ENCODE measurements at places on chromosomes 1 and 21.
A peak's percentile ranks its signal among the peaks of the same experiment; 100 is the strongest.

GRCh38 chr1:19564366-19564765, 79.0 kb upstream of the CAPZB start:
- no peak for DNase-seq

DNA sequence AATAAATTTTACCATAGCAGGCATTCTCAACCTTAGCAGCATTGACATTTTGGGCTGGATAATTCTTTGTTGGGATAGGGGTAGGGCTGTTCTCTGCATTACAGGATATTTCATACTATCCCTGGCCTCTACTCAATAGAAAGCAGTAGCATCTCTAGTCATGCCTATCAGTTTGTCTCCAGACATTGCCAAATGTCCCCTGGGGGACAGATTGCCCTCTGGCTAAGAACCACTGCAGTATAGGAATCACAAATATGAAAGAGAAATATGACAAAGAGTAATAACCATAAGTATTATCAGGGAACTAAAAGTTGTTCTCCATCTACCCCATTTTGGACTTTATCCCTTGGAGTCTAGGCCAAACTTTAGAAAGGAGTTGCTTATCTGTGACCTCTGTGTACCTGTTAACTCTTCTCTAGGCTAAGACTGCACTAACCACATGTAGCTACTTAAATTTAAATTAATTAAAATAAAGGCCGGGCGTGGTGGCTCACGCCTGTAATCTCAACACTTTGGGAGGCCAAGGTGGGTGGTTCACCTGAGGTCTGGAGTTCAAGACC, 76.1 kb downstream of the AGO3 start:
- DNase-seq: no peak

GRCh38 chr1:6148497-6149241, 31.5 kb downstream of the CHD5 start:
- no peak for DNase-seq

GRCh38 chr1:145786271-145786670, 37.6 kb downstream of the RNF115 start:
- no peak for DNase-seq

- peak; percentile 74 for DNase-seq
These were observed 81.1 kb downstream of the SIK1 start for GRCh38 chr21:43345746-43346409.

- DNase-seq: no peak
These were observed 512 bp downstream of the FBLIM1 start for GRCh38 chr1:15758953-15759661.

DNA sequence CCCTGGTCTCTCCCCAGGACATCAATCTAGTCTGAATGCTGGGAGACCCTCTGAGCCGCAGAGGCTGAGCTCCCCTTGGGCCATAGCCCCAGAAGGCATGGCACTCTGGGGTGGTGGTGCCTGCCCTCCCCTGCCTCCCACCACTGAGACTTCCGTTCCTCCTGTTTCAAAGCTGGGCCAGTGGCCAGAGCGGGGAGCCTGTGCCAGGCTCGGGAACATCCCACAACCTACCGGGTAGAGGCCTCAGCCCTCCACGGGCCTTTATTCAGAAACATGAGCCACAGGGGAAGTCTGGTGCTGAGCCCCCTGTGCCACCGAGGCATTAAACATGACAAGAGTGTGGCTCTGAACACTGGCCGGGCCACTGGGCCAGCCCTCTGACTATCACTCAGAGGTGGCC, 8.1 kb downstream of the CCDC24 start:
- DNase-seq: no peak

- DNase-seq: peak; percentile 26
These were observed 44.5 kb upstream of the CRNN start for GRCh38 chr1:152458384-152459185.

DNA sequence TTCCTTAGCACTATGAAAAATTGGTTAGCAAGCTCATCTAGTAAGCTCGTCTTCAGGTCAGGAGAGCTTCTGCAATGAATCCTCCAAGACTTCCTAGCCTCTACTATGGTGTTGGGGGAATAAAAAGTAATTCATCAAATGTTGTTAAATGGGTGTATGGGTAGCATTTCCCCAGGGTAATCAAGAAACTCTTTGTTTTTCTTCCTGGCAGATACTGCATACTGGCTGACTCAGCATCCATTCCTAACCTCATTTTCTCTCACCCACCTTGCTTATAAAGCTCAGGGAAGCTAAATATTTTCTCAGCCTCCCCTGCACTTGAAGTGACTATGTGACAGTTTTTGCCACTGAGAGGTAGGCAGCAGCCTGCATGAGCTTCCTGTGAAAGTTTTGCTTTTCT, 83.4 kb downstream of the MAB21L3 start:
- no peak for DNase-seq

DNA sequence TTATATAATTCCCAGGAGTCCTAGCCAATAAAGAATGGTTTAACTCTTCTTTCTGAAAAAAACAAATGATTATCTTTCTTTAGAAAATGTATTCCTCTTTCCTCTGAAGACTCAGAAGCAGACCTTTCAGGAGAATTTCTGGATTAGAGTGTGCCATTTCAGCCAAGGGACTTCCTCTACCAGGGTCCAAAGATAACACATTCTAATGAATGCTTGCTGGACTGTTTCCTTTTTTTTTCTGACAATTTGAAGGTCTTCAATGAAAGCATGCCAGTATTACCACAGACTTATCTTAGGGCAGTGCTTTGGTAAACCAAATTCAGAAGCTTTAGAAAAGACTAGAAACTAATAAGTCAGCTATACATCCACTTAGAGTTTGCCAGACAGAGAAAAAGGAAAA, 80.5 kb downstream of the RERE start:
- no peak for DNase-seq

DNA sequence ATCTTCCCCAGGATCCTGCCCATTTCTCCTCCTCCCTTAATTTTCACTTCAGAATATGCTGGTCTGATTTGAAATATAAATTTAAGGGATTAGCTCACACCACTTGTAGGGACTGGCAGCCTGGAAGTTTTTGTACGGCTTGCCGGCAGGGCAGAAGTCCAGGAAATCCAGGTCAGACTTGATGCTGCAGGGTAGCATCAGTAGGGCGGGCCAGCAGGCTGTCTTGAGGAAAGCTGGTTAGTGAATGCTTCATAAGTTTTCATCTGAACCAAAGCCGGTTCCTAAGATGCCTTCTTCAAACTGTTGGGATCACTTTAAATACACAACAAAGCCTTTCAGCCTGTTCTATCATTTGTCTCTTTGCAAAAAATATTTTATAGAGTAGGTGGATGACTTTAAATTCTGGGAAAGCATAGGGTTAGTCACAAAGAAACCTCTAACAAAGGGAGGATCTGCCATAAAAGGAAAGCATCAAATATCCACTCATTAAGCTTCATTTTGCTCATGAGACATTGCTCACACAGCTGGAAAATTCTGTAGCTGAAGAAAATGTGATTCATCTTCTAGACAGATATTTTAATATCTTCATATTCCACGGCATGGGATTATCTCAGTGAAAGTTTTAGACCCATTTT, 90.7 kb upstream of the GFI1 start:
- no peak for DNase-seq

DNA sequence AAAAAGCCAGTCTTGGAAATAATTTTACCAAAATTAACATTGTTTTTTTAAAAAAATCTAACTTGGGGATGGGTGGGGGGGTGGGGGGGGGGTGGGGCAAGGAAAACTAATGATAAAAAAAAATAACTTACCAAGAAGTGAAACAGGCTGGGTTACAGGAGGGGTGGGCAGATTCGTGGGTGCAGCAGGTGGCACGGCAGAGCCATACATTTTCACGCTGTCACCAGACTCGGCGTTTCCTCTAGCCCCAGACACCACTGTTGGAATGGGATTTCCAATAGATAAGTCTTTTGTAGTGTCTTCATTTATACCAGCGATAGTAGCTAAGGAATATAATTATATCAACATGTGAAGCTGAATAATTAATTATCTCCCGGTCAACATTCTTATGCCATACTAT, 25.4 kb downstream of the SOD1 start:
- no peak for DNase-seq

DNA sequence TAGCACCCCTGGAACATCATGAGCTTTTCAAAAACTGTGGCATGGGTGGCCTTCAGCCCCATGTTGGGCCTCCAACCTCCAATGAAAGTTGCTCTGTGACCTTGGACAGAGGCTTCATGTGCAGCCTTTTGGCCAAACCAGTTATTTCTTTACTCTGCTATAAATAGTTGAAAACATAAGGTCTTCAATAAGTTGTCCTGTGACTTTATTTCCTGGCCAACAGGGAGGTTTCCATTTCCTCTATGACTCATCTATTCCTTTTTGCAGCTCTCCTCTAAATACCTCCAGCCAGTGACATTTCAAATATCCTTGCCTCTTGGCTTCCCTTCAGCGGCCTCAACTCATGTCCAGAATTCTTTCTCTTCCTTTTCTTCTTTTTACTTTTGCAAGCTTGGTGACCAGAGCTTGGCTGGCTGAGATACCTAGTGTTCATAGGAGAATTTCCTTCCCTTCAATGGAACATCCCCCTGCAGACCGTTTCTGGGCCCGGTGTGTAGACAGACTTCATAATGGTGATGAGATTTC, 22.7 kb upstream of the TRIM67 start:
- peak; percentile 66 for DNase-seq

GRCh38 chr1:240804475-240804874, 192.5 kb upstream of the GREM2 start:
- DNase-seq: no peak

- DNase-seq: peak; percentile 84
These were observed at the start of gene S100A4 for GRCh38 chr1:153545067-153546055. Gene S100A4 (minus strand): TSS chr1:153545806. CDS start chr1:153544794, 1,012 bp downstream.

- no peak for DNase-seq
These were observed 2.9 kb upstream of the TSPAN2 start for GRCh38 chr1:115092175-115092574.

DNA sequence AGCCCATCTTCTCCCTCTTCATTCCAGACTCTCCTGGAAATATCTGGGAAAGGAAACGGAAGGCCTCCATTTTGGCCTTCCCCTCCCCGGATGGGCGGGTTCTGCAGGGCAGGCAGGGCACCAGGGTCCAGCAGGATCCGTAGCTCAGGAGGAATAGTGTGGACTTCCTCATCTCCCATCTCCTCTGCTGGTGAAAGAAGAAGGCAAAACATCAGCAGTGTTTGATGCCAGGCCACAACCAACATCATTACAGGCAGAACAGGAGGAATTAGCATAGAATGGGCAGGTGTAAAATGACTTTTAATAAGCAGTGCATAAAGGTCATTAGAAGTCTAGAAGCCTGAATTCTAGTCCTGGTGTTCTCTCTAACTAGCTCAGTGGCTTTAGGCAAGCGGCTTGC, 165.9 kb downstream of the TGFBR3 start:
- no peak for DNase-seq

- no peak for DNase-seq
These were observed 11.5 kb upstream of the ATP1B1 start for GRCh38 chr1:169094897-169095569.

DNA sequence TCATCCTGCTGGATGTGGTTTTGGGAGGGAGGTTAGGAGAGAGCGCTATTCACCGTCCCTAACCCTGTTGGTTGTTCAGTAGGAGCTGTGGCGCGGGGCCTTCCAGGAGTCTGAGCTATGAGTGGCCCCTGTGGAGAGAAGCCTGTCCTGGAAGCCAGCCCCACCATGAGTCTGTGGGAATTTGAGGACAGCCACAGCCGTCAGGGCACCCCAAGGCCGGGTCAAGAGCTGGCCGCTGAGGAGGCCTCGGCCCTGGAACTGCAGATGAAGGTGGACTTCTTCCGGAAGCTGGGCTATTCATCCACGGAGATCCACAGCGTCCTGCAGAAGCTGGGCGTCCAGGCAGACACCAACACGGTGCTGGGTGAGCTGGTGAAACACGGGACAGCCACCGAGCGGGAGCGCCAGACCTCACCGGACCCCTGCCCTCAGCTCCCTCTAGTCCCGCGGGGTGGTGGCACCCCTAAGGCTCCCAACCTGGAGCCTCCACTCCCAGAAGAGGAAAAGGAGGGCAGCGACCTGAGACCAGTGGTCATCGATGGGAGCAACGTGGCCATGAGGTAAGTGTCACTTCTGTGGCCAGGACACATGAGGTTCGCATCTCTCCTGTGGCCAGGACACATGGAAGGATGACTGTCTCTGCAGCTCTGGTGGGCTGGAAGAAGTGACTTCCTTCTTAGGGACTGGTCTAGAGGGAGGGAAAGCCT, 1.2 kb downstream of the ZC3H12A start:
- no peak for DNase-seq

DNA sequence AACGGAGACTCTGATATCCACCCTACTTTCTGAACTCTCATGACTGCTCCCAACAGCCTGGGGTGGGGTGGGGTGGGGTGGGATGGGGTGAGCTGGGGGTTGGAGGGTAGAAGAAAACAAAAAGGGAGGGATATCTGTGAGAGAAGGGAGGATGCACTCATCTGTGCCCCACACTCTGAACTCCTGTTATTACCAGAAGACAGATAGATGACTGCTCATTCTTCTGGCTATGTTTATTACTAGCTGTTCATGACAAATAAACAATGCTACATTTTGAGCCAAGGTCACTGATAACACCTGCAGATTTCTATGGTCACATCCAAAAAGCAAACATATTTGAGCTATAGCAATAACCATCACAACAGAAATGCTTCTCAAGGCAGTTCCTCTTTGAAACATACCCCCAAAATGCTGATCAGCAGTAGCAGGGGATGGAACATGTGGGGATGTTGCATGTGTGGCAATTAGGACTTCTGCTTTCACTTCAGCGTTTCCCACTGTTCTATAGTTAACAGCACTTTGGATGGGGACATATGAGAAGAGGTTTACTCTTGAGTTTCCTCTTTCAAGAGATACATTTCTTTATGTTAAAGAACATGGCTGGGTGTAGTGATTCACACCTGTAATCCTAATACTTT, 43.3 kb downstream of the GPR3 start:
- no peak for DNase-seq

DNA sequence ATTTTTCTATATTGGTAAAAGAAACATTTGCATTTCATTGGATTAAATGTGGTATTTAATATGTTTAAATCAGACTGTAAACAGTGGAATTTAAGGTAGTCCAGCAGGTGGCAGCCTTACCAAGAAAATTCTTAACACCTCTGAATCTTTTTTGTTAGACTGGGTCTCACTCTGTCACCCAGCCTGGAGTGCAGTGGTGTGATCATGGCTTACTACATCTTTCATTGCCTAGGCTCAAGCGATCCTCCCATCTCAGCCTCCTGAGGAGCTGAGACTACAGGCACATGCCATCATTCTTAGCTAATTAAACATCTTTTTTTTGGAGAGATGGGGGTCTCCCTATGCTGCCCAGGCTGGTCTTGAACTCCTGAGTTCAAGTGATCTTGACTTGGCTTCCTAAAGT, 98.8 kb downstream of the RABGAP1L start:
- DNase-seq: no peak

GRCh38 chr1:17318262-17318661, 10.3 kb downstream of the PADI4 start:
- DNase-seq: no peak

DNA sequence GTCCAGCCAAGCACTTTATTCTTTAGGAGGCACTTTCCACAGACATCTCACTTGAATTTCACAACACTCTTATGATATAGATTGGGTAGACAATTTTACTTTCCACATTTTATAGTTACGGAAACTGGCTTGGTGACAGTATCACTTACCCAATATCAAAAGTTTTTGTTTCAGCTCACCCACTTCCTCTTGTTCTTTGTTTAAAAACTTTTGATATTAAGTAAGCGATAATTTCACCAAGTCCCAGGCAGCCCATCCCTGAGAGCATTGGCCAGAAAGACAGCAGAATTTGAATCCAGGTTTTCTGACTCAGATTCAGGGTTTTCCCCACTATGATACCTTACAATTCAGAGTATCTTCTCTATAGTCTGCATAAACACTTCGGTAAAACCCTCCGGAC, 60.0 kb downstream of the LRIG2 start:
- DNase-seq: no peak
